Kidney capillary endothelial cell (primary cell): ENCODE measurements at places on chromosomes 1 and 21.

DNA sequence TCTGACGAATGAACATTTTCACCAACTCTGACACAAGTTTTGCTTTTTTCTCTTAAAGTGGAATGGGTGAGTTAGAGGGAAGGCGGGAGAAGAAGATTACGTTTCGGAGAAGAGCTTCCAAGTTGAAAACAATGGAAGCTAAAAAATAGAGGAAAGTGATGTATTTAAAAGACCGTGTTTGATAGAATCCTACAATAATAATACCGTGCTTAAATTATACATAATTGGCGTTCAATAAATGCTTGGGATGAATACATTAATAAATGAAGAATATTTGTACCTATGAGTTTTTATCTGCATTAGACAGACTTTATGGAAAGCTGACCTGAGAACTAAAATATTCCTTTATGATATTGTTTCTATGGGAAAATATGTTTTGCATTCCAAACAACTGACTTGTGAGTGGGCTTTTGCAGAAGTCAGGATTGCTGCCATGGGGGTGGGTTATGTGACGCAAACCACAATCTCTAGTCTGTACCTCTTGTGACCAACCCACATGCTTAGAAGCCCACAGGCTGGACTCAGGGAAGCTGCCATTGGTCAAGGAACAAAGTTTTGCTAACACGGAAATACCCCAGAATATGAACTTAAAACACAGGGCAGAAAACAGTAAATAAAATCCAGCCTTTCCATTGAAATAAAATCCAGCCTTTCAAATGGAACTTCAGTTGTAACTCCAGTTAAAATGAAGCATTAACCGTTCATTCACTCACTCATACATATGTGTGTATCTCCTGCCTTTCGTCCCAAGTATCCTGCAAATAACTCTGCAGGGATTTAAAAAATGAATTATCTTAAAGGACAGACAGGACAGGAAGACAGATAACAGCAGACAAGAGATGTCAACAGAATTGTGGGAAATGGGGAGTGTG, 21.3 kb upstream of the ATF3 start:
- no peak for DNase-seq

- DNase-seq = no peak
These were observed 10.9 kb downstream of the LRRC71 start for GRCh38 chr1:156931211-156931952.

- DNase-seq = no peak
These were observed 163.7 kb downstream of the IGSF21 start for GRCh38 chr1:18271336-18271735.

- DNase-seq = no peak
These were observed 89.2 kb upstream of the CCDC190 start for GRCh38 chr1:162950187-162950586.

- DNase-seq = no peak
These were observed 165.2 kb downstream of the NTMT2 start for GRCh38 chr1:170310951-170311350.

GRCh38 chr1:174964261-174964971, 35.3 kb upstream of the CACYBP start:
- DNase-seq = no peak

DNA sequence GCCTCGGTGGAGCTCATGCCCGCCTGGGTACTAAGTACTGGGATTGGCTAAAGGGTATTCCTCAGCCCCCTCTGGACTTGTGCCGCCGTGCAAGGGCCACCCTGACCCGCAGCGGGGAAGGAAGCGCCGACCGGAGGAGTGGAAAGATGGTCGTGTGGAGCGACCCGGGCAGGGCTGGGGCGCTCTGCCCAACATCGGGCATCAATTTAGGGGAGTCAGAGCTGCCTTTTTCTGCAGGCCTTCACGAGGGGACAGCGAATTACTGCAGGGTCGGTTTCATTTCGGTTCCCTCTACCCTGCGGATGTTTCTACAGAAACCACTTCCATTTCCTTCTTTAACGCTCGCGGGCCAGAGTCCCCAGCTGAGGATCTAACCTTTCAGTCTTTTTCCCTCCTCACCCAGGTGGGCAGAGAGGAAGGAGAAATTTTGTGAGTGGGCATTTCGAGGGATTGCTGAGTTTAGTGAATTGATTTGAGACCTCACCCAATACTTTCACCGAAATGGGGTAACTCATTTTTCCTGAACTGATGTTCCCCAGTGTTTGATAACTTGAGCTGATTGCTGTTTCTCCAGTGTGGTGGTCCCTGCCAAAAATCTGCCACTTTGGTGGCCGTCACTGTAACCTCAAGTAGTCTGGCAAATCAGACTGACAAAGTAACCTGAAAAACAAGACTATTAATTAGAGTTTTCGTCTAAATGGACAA, 1.1 kb downstream of the TOR1AIP1 start:
- DNase-seq = no peak

GRCh38 chr1:41735631-41736260, 183.0 kb downstream of the HIVEP3 start:
- no peak for DNase-seq

DNA sequence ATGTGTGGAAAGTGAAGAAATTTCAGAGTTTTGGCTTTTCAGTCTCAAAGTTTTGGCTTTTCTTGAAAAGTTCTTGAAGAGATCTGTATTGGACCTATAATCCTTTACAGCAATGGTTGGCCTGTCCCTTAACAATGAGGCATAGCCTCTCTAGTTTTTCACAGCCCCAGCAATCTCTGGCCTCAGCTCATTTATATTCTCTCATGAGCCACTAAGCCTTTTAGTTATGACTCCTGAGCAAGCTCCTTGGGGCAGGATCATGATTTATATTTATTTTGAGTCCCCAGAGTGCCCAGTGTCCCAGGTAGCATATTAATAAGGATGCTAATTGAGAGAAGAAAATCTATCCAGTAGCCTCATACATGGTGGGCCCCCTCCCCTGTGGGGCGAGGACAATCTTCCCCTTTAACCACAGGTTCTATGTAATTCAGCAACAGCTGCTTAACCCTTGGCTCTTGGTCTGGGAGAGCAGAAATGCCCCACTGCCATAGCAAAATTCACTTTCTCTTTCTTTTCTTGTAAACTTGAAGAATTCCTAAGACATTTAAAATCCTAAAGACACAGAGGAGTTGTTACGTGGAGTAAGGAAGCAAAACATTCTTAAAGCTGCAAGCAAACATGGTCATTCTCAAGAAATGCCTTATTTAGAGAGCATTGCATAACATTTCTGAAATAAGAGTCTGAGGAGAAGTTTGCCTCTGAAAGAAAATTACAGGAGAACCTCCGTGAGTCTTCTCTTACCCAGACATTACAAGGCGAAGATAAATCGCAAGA, 6.3 kb downstream of the NGF start:
- DNase-seq = no peak

GRCh38 chr1:152981146-152981871, 2.6 kb upstream of the SPRR1A start:
- no peak for DNase-seq

- no peak for DNase-seq
These were observed 106.4 kb downstream of the ZC3H11B start for GRCh38 chr1:219506473-219506899.

DNA sequence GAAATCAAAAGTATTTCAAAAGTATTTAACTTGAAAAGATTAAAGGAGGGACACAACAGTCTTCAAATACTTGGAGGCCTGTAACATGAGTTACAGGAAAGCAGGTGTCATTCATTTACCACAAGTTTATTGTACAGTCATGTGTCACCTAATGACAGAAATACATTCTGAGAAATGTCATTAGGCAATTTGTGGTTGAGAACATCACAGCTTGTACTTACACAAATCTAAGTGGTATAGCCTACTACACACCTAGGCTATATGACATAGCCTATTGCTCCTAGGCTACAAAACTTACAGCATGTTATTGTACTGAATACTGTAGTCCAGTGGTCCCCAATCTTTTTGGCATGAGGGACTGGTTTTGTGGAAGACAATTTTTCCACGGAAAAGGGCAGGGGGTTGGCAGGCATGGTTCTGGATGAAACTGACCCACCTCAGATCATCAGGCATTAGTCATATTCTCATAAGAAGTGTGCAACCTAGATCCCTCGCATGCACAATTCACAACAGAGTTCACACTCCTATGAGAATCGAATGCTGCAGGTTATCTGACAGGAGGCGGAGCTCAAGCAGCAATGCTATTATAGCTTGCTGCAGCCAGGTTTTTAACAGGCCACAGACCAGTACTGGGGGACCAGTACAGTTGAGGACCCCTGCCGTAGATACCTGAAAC, 25.0 kb upstream of the PHTF1 start:
- DNase-seq = no peak

DNA sequence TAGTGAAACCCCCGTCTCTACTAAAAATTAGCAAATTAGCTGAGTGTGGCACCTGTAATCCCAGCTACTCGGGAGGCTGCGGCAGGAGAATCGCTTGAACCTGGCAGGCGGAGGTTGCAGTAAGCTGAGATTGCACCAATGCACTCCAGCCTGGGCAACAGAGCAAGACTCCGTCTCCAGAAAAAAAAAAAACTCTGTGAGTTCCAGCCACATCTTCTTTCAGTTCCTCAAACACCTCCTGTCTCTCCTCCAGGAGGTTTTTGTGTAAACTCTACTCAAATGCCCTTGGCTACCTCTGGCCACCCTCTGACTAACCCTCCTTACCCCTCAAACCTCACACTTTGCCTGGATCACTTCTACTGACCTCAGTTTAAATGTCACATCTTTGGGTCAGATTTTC, 38.1 kb downstream of the RCSD1 start:
- DNase-seq = no peak

DNA sequence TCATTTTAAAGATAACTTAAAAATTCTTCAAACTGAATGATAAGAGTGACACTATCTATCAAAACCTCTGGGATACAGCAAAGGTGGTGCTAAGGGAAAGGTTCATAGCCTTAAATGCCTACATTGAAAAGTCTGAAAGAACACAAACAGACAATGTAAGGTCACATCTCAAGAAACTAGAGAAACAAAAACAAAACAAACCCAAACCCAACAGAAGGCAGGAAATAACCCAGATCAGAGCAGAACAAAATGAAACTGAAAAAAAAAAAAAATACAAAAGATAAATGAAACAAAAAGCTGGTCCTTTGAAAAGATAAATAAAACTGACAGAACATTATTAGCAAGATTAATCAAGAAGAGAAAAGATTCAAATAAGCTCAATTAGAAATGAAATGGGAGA, 6.8 kb downstream of the ODF2L start:
- no peak for DNase-seq

DNA sequence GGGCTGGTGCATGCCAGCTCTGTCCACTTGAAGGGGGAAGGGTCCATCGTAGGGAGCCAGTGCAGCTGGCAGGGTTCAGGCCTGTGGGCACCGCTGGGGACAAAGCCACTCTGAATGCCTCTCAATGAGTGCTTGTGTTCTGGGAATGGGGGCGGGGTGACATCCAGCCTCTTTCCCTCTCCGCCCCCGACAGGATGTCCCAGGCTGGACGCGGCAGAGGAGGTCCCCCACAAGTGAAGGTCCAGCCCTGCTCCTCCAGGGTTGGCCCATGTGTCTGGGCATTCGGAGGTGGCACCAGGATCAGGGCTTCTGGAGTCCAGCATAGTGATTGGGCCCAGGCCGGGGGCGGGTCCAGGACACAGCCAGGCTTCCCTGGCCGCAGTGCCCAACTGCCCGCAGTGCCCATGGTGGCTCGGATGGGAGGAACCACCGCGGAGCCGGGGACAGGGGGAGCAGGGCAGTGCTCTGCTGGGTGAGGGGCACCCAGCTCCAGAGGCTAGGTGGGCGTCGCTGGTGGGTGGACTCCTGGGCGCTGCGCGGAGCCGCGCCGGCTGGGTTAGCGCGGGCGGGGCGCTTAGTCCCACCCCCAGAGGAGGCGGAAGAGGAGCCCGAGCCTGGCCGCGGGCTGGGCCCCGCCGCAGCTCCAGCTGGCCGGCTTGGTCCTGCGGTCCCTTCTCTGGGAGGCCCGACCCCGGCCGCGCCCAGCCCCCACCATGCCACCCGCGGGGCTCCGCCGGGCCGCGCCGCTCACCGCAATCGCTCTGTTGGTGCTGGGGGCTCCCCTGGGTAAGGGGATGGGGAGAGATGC, at the start of gene SHISA4:
TSS of gene SHISA4 (plus strand) at position 617 of the 808 bp plus-strand sequence. CDS start at position 714, 97 bp downstream.
- DNase-seq = peak; percentile 40

- DNase-seq = no peak
These were observed 57.8 kb downstream of the SIK1 start for GRCh38 chr21:43369124-43369523.

GRCh38 chr1:211695135-211695816, 19.9 kb upstream of the NEK2 start:
- DNase-seq = no peak

DNA sequence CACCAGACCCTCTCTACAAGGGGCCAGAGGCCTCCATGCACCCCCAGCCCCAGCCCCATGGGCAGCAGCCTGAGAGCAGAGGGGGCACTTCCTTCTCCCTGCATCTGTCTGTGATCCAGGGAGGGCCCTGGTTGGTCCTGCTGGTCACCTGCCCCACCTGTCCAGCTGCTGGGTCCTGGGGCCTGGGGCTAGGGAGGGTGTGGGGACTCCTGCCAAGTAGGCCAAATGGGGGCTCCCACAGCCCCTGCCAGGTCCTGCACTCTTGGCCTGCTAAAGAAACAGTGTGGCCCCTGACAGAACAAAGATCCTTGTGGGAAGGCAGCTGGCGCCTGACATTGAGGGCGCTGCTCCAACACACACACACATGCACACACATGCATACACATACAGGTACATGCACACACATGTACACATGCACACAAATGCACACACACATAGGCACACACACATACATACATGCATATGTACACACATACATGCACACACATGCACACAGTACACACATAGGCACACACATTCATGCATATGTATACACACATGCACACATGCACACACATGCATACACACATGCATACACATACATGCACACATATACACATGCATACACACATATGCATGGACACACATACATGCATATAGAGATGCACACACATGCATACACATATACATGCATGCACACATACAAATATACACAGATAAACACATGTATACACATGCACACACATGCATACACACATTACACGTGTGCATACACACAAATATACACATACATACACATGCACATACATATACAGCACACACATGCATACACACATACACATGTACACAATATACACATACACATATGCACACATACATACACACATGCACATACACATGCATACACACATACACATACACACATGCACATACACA, 49.9 kb downstream of the TRPM2 start:
- DNase-seq = no peak

DNA sequence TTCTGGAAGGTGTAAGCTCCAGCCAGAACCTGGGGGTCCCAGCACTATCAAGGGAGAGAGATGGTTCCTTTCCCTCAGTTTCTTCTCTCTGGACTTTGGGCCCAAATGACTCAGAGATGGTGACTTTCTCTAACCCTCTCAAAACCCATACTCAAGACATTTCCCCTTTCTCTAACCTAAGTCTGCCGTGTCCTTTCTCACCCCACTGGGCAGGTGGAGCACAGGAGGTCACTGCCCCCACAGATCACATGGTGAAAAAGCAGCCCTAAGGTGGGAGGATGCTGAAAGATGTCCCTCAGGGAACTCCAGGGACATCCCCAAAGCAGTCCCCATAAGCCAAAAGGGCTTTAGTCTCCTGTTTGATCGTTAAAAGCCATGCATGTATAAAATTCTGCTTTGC, 173.7 kb downstream of the HIVEP3 start:
- no peak for DNase-seq

DNA sequence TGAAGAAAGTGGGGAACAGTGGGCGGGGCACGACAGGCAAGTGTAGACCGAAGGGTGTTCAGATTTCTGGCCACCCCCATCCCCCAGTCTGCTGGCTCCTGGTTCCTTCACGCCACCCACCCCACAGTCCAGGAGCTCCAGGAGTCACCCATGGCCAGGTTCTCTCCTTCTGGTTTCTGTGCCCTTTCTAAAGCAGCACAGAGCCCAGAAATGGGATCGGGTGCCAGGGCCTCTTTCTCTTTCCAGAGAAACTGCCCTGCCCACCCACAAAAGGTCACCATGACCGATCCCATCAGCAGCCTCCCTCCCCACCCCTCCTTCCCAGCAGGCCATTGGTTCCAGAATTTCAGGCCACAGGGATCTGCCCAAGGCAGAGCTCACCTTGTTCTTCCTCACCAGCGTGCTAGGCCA, 3.2 kb upstream of the CELSR2 start:
- no peak for DNase-seq
